ENCODE measurements at places on chromosomes 11 and 22. TPM values are rescaled to one million over a fixed set of nuclear protein-coding genes. Genes with fewer than 3 reads are reported as not detected.

Gene DKK3
- total RNA-seq: 202 TPM

Gene CHCHD10
- total RNA-seq: 10.6 TPM

Gene KCNJ1
- not detected for total RNA-seq

Gene IGF2
- 558 TPM for total RNA-seq

Gene RAC2
- total RNA-seq: 4.8 TPM

Gene CWC15
- total RNA-seq: 51.8 TPM

Gene CREB3L1
- 12.2 TPM for total RNA-seq

Gene ELFN2
- 9.4 TPM for total RNA-seq

Gene OR2AT4
- total RNA-seq: 0.10 TPM

Gene MYRF
- 13.6 TPM for total RNA-seq

Gene INPP5J
- 3.5 TPM for total RNA-seq

Gene GSTT2B
- 5.5 TPM for total RNA-seq

Measured in spinal cord (tissue), 10 donors.